ENCODE measurements at places on chromosomes 13 and 19. TPM values are rescaled to one million over a fixed set of nuclear protein-coding genes. Genes with fewer than 3 reads are reported as not detected.

- DNase-seq = no peak
- H3K36me3 ChIP-seq = peaks cover 26% of the 10 kb centered on the region
- H3K4me1 ChIP-seq = peaks cover 28% of the 10 kb centered on the region
- H3K4me3 ChIP-seq = no peak overlapping the region
- no peaks in the 10 kb centered on the region for H3K27me3 ChIP-seq
Measured at GRCh38 chr13:48501705-48502104, 31.2 kb downstream of the RCBTB2 start.

DNA sequence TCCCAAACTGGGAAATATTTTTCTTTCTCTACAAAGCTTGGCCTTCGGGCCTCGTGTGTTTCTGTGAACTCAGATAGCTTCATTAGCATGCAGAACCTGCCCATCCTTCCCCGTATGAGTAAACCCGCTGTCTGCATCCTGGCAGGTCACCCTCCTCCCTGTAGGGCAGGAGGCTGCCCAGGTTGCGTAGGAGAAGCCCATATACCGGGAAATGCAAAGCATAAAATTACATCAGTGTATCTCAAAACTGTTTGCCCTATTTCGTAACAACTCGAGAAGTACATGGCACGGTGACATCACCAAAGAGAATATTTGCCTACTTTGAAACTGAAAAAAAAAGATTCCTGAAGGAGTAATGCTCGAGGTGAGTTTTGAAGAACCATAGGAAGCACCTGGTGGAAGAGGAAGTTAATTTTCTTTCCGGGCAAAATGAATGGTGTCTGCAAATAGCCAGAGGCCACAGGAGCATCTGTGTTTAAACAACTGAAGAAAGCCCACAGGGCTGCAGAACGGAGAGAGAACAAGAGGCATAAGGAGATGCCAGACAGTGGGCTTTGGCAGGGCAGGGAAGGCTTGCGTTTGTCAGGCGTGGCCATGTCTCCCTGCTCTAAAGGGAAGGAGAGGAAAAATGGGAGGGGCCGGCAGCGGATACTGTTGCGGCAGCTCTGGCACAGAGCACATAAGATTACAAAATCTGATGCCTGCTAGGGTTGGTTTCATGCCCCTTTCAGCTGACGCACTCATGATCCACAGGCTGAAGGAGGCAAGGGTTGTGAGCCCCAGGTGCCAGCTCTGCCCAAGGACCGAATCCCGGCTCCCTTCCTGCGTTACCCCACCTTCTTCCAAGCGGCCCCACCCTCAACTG is 81.4 kb downstream of the IRS2 start:
- H3K36me3 ChIP-seq = no peaks in the 10 kb centered on the region
- no peak overlapping the region for H3K27ac ChIP-seq
- H3K4me1 ChIP-seq = peaks cover 14% of the 10 kb centered on the region
- DNase-seq = no peak
- H3K4me3 ChIP-seq = no peak overlapping the region

GRCh38 chr13:24725379-24725778 is 38.6 kb upstream of the RNF17 start:
- H3K4me3 ChIP-seq = no peak overlapping the region
- no peaks in the 10 kb centered on the region for H3K36me3 ChIP-seq

GRCh38 chr13:79121286-79121685 is 284.8 kb downstream of the RBM26 start:
- no peak for DNase-seq
- H3K4me3 ChIP-seq = no peak overlapping the region
- H3K27ac ChIP-seq = no peak overlapping the region
- no peaks in the 10 kb centered on the region for H3K4me1 ChIP-seq

- H3K36me3 ChIP-seq = peaks cover 8% of the 10 kb centered on the region
- no peak for DNase-seq
- H3K4me3 ChIP-seq = peak overlapping the region; percentile 47
- H3K4me1 ChIP-seq = peaks cover 10% of the 10 kb centered on the region
Measured at GRCh38 chr19:54461613-54462012, 2.0 kb downstream of the LENG9 start.

GRCh38 chr13:22336460-22336859 is 665.6 kb downstream of the FGF9 start:
- H3K27me3 ChIP-seq = peaks cover 3% of the 10 kb centered on the region
- no peak for DNase-seq
- H3K4me3 ChIP-seq = no peak overlapping the region
- H3K4me1 ChIP-seq = no peaks in the 10 kb centered on the region
- no peaks in the 10 kb centered on the region for H3K36me3 ChIP-seq

- H3K27ac ChIP-seq = no peak overlapping the region
- no peaks in the 10 kb centered on the region for H3K27me3 ChIP-seq
- no peak for DNase-seq
Measured at GRCh38 chr13:63433546-63434150, 2018.0 kb upstream of the PCDH20 start.

GRCh38 chr19:35225951-35226350 is 2.6 kb downstream of the FAM187B start:
- H3K4me1 ChIP-seq = peaks cover 3% of the 10 kb centered on the region
- H3K36me3 ChIP-seq = no peaks in the 10 kb centered on the region
- DNase-seq = no peak
- no peak overlapping the region for H3K27ac ChIP-seq
- peaks cover 4% of the 10 kb centered on the region for H3K27me3 ChIP-seq

DNA sequence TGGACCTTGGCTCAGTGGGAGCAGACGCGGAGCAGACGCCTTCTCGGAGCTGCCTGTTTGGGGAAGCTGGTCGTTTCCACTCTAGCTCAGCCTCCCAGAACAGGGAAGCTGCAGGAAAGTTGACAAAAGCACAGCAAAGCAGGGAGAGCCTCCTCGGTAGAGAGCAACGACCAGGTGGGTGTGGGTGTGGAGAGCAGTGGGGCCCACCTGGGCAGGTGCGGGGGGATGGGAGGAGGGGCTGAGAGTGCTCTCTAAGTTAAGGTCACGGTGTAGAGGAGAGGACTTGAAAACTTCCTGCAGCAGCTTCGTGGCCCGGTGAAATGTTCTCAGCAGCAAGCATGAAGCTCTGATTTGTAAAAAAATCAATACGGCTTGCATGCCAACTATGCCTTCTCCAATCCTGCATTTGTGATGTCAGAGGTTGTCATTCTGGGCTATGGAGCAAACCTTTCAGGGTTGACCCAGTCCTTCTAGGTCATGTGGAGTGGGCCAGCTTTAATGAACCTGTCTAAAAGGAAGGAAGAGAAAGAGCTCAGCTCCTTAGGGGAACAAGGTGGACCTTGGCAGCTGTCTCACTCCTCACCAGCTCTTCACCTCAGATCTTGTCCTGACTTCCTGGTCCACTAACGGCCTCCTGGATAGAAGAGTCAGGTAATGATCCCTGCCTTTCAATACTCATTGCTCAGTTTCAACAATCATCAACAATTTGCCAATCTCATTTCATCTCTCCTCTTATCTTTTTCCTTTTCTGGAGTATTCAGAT is 85.8 kb upstream of the UBL3 start:
- no peaks in the 10 kb centered on the region for H3K27me3 ChIP-seq
- no peak overlapping the region for H3K27ac ChIP-seq
- no peak overlapping the region for H3K4me3 ChIP-seq
- no peaks in the 10 kb centered on the region for H3K36me3 ChIP-seq

DNA sequence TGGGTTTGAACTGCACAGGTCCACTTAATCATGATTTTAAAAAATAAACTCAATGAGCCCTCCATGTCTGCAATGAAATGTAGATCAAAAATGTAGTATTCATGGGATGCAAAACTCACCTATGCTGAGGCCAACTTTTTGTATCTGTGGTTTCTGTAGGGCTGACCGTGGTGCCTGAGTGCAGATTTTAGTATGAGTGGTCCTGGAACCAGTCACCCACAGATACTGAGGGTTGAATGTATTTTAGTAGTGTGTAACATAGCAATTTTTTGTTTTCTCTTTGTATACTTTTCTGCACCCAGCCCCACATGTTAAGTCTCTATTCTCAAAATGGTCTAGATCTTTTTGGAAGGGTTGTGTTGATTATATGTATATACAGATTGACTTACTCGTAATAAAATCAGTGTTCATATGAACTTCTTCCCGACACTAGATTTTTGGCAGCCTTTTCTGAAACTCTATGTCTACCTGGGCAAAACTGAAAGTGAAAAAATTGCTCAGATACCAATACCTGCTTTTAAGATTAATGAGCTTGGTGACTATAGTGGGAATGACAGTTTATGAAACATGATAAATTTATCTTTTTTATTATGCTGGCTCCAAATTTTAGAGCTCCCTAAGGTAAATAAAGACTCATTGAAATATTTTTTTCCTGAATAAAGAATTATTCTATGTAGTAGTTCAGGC is 51.6 kb downstream of the DNAJC15 start:
- no peak overlapping the region for H3K27ac ChIP-seq
- DNase-seq = no peak
- no peak overlapping the region for H3K4me3 ChIP-seq
- peaks cover 11% of the 10 kb centered on the region for H3K36me3 ChIP-seq

DNA sequence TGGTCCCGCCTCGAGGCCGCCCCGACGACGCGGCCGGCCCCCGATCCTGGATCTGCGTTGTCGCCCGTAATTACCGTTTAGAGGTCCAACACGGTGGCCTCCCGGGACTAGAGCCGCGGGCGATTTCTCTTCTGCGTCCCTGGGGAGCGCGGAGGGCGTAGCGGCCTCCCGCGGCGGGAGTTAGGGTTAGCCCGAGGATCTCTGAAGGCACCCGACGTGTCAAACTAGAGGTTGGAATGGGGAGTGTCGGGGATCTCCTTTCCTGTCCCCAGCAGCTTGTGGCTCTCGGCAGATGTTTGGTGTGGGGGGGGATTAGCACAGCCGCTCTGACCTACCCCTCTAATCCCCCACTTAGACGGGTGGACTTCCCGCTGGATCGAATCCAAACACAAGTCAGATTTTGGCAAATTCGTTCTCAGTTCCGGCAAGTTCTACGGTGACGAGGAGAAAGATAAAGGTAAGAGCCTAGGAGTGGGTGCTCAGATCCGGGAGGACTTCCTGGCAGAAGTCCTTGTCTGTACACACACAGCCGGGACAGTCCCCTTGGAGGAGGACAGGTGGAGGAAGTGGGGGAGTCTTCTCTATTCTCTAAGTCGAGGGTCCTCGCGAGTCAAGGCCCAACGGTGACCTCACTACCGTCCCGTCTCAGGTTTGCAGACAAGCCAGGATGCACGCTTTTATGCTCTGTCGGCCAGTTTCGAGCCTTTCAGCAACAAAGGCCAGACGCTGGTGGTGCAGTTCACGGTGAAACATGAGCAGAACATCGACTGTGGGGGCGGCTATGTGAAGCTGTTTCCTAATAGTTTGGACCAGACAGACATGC is 581 bp downstream of the CALR start:
- peak overlapping the region; percentile 100 for H3K4me3 ChIP-seq
- peak overlapping the region; percentile 94 for H3K27ac ChIP-seq
- H3K27me3 ChIP-seq = peaks cover 11% of the 10 kb centered on the region
- peaks cover 33% of the 10 kb centered on the region for H3K36me3 ChIP-seq
- peaks cover 42% of the 10 kb centered on the region for H3K4me1 ChIP-seq
- no peak for DNase-seq

DNA sequence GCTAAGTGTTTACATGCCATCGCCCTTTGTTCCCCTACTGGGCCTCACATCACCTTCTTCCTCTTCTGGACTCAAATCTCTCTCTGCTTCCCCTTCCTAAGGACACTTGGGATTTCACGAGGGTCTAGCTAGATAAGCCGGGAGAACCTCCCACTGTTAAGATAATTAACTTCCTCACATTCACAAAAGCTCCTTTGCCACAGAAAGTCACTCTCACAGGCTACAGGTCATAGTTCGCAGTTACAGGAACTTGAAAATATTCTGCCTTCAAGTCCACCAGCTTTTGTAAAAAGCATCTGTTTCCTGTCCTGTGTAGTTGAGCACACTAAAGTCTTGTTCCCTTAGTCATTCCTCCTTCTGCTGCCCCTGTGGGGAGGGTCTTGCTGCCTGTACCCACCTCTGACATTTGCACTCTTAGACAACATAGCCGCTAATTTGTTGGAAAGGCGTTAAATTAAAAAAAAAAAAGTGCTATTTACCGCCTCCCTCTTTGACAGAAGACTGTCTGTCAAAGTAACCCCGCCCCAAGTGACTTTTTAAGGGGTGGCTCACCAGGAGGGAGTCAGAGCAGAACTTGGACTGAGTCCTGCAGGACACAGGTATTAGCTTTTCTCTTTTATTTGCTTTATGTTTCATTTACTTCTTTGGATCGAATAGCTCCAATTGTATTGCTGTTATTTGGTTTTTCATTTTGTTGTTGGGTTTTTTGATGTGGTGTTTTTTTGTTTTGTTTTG is 26.8 kb upstream of the CEACAM21 start:
- H3K36me3 ChIP-seq = peaks cover 8% of the 10 kb centered on the region
- H3K27ac ChIP-seq = peak overlapping the region; percentile 97
- peak; percentile 2 for DNase-seq
- H3K4me3 ChIP-seq = peak overlapping the region; percentile 58
- H3K27me3 ChIP-seq = peaks cover 4% of the 10 kb centered on the region
- H3K4me1 ChIP-seq = peaks cover 24% of the 10 kb centered on the region

GRCh38 chr19:55650126-55650557 is 2.1 kb downstream of the CCDC106 start:
- H3K27ac ChIP-seq = no peak overlapping the region
- peaks cover 6% of the 10 kb centered on the region for H3K36me3 ChIP-seq
- H3K4me1 ChIP-seq = peaks cover 19% of the 10 kb centered on the region
- H3K27me3 ChIP-seq = peaks cover 9% of the 10 kb centered on the region
- DNase-seq = no peak

GRCh38 chr19:46954993-46955812 is 64.4 kb upstream of the NPAS1 start:
- H3K27ac ChIP-seq = no peak overlapping the region
- DNase-seq = no peak
- H3K4me1 ChIP-seq = peaks cover 56% of the 10 kb centered on the region
- H3K4me3 ChIP-seq = no peak overlapping the region

DNA sequence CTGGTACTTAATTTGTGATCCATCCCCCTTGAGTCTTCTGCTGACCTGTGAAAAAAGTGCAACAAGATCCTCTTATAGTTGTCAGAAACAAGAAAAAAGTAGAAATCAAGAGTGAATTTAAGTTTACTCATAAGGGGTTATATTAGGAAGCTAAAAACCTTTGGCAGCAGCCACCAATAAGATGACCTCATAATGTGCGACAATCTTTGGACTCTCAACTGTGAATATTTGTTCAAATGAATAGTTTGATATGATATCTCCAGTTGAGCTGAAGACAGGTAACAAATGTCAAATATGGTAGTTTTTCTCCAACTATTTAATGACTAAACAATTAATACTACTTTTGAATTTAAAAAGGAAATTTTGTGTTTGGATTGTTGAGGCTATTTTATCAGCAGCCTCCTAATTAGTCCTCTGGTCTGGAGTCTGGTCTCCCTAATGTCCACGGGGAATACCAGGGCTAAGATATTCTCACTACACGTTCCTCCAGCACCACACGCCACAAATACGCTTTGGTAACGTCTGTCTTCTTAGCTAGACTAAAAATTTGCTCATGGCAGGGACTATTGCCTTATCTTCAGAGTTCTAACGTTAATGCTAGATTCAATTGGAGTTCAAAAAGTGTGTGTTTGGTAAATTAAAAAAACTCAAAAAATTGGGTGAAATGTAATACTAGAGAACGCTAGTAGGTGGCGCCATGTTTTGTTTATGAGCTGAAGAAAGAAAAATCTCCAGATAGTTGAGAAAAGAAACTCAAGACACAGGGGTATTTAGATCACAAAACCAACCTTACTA is 51.0 kb upstream of the PDX1 start:
- H3K4me1 ChIP-seq = no peaks in the 10 kb centered on the region
- no peaks in the 10 kb centered on the region for H3K36me3 ChIP-seq
- no peak overlapping the region for H3K27ac ChIP-seq
- H3K4me3 ChIP-seq = no peak overlapping the region

Gene KLK3
- total RNA-seq = not detected

Gene DNASE2
- total RNA-seq = 8.6 TPM

Gene EBI3
- not detected for total RNA-seq

Gene MZF1
- 40.5 TPM for total RNA-seq

Gene FBXO17
- total RNA-seq = 30.9 TPM

Gene PCDH9
- total RNA-seq = 7.3 TPM

Gene RASAL3
- not detected for total RNA-seq

Measured in neural crest cell (in vitro differentiated cells).